ENCODE measurements at places on chromosomes 3 and 15.

DNA sequence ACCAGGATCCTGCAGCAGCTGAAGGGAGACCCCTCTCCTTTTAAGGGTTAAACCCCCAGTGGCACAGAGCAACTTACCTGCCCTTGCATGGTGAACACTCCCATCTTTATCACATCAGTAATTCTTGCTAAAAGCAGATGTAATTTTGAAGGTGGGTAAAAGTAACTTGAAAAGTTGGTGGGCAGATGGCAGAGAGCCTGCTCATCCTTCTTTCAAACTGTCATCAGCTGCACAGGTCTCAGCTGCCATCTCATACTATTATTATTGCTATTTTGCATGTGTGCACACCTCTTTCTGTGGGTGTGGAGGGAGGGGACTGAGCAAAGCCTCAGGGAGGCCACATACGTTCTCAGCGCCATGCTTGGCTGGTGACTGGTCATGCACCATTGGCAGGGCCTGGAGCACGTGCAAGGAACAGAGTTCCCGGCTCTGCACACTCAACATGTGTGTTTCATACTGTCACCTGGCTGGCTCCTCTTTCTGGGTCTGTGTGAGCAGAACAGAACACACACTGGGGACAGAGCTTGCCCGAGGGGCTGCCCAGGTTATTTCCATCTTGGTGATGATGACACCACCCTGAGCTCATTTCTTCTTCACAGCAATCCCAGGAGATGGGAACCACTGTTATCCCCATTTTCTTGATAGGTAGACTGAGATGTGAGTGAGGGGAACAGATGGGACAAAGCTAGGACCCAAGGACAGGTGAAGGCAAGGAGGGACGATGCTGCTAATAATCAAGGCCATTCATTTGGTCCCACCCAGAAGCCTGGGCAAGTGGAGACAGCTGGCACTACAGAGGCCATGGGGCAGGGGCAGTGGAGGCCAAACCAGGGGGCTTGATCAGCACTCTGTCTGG is 95.8 kb upstream of the KLF13 start:
- DNase-seq = no peak

- no peak for DNase-seq
Observed at GRCh38 chr3:31873254-31873820, 107.7 kb downstream of the OSBPL10 start.

DNA sequence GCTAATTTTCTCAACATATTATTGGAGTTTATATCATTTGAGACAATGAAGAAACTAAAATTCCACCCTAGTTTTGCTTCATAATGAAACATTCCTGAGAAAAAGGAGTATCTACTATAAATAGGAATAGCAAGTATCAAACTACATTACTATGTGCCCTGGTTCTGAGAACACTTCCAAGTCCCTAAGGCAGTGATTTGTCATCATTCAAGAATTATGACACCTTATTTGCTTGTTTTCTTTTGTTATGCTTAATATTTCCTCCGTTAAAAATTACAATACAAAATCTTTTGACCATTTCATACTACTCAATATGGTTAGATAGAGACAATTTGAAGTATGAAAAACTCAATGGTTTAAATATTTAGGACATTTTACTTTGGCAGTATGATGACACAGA is 707.8 kb upstream of the GOLIM4 start:
- peak; percentile 14 for DNase-seq

DNA sequence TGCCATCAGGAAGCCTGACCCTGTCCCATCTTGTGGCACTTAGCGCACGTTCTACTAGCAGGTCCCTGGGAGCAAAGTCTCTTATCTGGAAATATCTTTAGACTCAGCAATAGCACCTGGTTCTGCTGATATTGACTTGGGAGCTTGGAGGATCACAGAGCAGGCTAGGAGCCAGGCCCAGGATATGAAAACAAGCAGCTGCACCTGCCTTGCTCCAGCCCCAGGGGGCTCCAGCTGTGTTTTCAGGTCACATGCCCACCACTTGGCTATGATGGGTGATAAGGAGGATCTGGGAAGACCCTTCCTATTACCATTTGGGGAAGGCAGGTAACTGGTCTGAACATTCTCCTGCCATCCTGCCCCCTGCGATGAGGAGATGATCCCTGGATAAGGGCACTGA is 87.8 kb downstream of the C3orf70 start:
- no peak for DNase-seq

- no peak for DNase-seq
Observed at GRCh38 chr3:14119651-14120050, 5.0 kb downstream of the CHCHD4 start.

DNA sequence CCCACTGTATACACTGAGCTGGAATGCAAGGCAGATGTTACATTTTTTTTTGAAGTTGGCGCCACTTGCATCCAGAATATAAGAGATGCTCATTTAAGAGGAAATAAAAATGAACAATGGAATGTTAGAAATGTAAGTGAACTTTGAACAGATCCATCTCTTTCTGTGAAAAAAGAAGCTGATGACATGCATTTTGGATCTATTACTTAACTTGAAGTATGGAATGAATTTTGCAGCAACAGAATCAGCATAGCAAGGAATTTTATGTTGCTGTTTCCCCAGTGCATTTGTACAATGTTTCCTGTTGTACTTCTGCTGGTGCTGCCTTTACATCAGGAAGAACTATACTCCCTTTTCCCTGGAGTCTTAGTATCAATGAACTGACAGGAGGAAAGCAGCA is 178.2 kb downstream of the LSAMP start:
- peak; percentile 35 for DNase-seq

GRCh38 chr3:71486831-71487230 is 96.7 kb downstream of the FOXP1 start:
- DNase-seq = no peak

GRCh38 chr3:103991461-103992115 is 1375.1 kb upstream of the ALCAM start:
- peak; percentile 24 for DNase-seq

DNA sequence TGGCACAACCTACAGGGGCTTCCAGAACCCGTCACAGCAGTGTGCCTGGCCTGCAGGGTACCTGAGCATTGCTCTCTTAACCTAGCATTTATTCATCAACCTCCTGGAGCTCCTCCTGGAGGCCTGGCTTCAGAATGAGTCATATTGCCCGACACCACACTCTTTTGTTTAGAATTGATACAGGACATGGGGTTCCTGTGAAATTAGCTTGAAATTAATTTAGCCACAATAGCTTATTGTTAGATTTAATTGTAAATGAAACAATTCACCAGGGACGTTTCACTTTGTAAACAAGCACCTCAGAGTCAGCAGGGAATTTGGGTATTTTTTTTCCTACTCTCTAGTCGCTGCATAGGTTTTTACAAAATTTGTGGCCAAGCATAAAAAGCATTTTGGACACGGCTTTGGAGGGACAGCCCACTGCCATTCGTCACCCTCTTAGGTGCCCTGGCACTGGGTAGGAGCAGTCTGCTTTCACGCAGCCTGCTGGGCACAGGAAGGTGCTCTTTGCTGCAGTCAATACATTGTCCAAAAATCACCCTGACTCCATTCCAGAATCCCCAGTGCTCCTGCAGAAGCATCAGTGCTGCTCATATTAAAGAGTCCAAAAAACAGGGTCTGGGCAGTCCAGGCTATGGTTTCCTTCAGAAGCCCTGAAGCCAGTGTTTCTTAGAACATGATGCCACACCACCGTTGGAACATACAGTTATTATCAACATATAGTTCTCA is 60.8 kb upstream of the MEF2A start:
- no peak for DNase-seq

GRCh38 chr3:149186219-149186618 is 35.4 kb downstream of the CP start:
- DNase-seq = no peak

GRCh38 chr15:39873978-39874377 is 46.1 kb downstream of the GPR176 start:
- no peak for DNase-seq

- no peak for DNase-seq
Observed at GRCh38 chr3:192827863-192828594, 89.6 kb downstream of the MB21D2 start.

DNA sequence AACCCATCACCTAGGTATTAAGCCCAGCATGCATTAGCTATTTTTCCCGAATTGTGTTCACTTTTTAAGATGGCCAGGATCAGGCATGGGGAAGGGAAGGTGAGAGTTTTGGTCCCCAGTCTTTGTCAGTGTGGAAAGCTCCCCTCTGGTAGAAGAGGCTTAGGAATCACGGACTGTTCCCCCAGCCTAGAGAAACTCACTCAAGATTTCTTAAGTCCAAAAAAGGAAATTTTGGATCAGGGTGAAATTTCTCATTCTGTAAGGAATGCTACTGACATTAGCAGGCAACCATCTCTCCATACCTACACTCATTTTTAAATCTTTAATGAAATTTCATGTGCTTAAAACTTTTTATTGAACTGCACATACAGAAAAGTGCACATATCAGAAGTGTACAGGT is 70.3 kb upstream of the GALNT15 start:
- DNase-seq = peak; percentile 69

DNA sequence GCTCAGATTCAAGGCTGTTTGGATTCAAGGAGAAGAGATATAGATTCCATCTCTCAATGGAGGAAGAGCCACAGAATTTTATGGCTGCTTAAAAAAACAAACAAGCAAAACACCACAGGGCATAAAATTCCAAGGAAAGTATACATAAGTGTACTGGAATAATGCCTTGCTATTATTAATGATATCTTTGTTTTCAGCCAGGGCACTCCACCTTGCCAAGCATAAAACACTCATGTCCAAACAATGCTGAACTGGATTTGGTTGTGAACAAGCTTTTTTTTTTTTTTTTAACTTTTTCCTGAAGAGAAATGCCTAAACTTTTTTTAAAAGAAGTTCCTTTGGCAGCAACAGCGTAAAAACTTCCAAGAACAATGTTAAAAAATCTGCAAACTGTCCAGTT is 4.8 kb upstream of the CLSTN2 start:
- DNase-seq = no peak

GRCh38 chr15:89358755-89359439 is 24.3 kb upstream of the POLG start:
- peak; percentile 56 for DNase-seq

DNA sequence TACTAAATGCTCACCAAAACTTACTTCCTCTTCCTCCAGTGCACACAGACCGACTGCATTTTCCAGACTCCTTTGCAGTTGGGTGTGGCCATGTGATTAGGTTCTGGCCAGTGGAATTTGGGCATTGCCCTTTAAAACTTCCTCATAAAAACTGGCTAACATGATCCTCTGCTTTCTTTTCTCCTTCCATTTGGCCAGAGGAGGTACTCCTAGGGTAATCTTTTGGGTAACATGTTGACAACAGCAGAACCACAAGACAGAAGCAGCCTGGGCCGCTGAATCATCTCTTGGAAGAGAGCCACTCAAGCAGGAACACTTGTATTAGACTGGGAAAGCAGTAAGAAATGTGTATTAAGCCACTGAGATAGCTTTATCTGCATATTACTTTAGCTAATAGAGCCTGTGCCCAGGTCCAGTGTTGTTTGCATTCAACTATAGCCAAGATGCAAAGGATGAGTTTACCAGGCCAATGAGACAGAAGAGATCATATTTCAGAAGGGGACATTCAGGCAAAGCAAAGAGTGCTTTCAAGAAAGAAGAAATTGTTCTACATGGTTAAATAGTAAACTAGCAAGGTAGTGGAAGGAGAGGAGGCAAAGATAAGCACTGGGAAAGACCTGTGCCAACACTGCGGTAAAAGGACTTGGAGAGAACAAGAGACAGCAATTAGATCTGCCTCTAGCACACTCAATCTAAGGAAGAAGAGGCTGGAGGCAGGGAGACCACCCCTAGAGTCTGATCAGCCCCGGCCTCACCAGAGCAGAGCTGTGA is 79.8 kb downstream of the PLCH1 start:
- peak; percentile 86 for DNase-seq

DNA sequence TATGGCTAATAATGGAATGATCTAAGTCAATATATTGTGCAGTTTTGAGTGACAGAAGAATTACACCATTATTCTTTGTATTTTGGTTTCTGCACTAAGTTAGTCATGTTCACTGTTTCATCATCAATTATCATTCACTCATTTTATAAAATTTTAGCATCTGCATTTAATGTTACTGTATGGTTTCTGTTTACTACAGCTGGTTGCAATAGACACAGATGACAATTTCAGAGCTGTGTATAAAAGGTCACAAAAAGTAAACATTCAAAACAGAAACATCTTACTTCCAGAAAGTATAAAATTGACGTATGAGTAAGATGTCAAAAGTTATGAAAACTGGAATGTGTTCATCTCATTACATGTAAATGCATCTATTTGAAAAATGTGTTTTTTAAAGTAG is 111.1 kb upstream of the GBE1 start:
- peak; percentile 14 for DNase-seq

DNA sequence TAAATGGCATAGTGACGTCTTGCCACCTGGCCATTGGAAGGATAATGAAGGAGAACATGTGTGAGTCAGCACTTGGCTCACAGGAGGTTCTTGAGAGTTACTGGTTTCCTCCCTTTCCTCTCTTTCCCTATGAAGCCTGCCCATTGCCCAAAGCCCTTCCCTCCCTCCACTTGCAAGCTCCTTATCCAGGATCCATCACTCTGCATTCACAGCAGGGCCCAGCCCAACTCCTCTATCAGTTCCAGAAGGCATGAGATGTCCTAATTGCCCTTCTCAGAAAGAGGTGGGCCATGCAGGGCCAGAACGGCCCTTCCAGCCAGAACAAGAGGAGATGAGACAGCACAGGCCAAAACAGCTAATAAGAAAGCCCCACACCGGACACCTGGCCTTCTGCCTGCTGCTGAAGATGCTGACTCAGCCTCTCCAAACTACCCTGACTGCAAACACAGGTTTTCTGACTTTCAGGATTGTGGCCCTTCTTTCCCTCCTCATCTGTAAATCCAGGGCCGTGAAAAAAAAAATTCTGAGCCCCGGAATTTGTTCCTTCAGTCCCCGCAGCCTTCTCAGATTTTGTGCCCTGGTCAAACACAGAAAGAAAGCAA is 29.7 kb downstream of the HAPLN3 start:
- no peak for DNase-seq

DNA sequence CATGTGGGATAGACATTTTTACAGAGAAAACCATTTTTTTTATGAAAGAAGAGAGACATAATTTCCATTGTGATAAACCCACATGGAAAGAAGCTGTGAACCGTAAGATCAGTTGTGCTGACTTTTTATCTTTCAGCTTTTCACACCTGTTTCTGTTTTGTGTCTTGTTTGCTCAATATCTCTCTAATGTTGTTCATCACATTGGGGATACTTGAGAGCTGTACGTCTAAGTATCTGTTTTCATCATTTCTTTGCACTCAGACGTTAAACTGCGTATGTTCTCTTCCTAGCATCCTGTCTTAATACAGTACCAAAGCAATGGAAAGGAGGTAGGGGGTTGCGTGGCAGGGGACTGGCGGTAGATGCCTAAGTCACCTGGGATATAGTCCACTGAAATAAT is 449.0 kb downstream of the NAALADL2 start:
- no peak for DNase-seq

DNA sequence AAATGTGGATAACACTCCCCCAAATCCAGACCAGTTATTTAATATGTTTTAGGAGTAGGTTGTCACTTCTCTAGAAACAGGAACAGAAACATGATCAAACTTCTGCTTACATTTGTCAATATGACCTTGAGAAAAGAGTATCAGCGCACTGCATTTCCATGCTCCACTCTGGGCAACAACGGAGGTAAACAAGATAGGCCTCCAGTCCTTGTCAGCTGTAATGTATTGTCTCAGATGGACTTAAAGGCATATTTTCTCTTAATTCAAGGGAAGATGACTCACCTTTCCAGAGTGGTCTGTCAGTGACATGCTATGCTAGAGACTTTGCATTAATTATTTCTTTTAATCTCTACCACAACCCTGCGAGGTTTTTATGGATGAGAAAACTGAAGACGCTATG is 51.6 kb upstream of the TCF12 start:
- DNase-seq = peak; percentile 37

GRCh38 chr3:167872941-167873340 is 137.4 kb downstream of the SERPINI1 start:
- DNase-seq = no peak

GRCh38 chr3:5019411-5020241 is 40.4 kb downstream of the BHLHE40 start:
- no peak for DNase-seq

Data from fibroblast of skin of right quadriceps (primary cell).